ENCODE measurements at places on chromosomes 2 and 18.
A peak's percentile ranks its signal among the peaks of the same experiment; 100 is the strongest.

DNA sequence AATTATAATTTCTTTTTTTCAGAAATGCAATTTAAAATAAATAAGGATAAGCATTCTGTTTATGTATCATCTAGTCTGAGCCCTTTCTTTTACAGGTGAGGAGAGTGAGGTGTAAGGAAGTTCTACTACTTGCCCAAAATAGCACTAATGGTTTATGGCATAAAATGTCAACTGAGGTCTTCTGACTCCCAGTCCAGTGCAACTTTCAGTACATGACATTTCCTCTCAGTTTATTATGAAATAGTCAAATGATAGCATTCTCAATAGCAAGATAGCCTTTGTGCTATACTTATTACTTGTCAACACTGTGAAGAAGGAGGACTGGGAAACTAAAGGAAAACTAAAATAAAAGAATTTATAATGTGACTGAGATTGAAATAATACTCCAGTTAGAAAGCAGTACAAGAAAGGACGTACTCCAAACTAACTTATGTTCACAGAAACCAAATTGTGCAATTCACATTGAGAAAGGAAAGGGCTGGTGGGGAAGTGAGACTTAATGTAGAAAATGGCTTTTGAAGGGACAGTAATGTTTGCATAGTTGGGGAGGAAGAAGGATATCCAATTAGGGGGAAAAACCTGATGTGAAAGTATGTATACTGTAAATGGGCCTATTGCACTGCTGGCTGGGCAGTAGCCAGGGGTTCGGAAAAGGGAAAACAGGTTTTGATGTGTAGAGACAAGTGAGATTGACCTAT is 166.7 kb upstream of the ZEB2 start:
- H3K4me1 ChIP-seq = no peaks in the 10 kb centered on the region
- no peak for DNase-seq
- H3K4me3 ChIP-seq = no peak overlapping the region
- no peaks in the 10 kb centered on the region for H3K36me3 ChIP-seq

DNA sequence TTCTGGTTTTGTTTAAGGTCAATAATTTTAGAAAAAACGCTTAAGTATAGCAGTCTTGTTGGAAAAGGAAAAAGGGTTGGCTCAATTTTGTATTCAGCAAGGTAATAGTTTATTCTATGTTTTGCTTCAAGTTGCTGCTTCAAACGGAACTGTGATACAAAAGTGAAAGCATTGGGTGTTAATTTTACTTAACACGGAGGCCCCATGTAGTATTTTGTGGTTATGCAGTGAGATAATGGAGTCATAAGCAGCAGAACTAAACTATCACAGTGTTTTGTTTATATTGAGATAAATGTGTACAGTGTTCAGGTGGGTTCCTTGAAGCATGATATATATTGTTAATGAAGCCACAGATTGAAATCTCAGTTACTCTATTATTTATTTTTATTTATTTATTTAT is 67.0 kb upstream of the LYPD6B start:
- no peaks in the 10 kb centered on the region for H3K27me3 ChIP-seq
- H3K4me1 ChIP-seq = peaks cover 13% of the 10 kb centered on the region
- H3K4me3 ChIP-seq = no peak overlapping the region
- no peak for DNase-seq
- no peak overlapping the region for H3K27ac ChIP-seq
- peaks cover 6% of the 10 kb centered on the region for H3K36me3 ChIP-seq

- H3K27me3 ChIP-seq = no peaks in the 10 kb centered on the region
- no peak overlapping the region for H3K4me3 ChIP-seq
- peaks cover 69% of the 10 kb centered on the region for H3K4me1 ChIP-seq
- DNase-seq = no peak
Measured at GRCh38 chr18:13379930-13380690, 161.6 kb downstream of the LDLRAD4 start.

GRCh38 chr2:137775529-137775928 is 188.7 kb upstream of the HNMT start:
- H3K27me3 ChIP-seq = no peaks in the 10 kb centered on the region
- H3K4me1 ChIP-seq = no peaks in the 10 kb centered on the region
- H3K4me3 ChIP-seq = no peak overlapping the region
- H3K36me3 ChIP-seq = no peaks in the 10 kb centered on the region
- no peak for DNase-seq
- no peak overlapping the region for H3K27ac ChIP-seq

DNA sequence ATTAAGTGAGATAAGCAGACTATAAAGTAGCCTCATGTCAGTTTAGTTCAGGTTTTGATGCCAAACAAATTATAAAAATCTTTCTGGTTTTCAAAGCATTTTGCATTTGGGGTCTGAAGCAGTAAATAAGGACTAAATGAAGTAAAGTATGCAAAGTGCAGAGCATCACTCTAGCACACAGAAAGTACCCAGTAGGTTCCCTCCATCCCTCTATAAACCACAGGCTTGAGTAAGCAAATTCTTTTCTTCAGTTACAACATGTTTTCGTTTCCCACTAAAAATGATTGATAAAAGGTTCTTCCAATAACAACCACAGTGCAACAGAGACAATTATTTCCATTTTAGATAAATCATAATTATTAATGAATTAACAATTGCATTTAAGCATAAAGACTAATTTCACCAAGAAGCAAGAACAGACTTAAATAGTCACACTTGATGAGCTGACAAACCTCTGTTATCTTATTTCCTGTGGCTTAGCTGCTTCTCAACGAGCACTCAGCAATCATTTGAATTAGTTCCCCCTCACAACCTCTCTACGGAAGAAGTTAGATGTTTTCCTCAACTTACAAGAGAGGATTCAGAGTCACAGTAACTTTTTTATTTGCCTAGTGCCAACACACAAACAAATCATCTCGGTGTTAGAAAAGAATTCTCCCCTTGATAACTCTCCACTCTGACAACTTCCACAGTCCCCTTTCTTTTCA is 249.8 kb downstream of the NBAS start:
- no peak for DNase-seq
- no peaks in the 10 kb centered on the region for H3K27me3 ChIP-seq
- peaks cover 52% of the 10 kb centered on the region for H3K4me1 ChIP-seq
- peaks cover 35% of the 10 kb centered on the region for H3K36me3 ChIP-seq
- H3K4me3 ChIP-seq = peak overlapping the region; percentile 47

DNA sequence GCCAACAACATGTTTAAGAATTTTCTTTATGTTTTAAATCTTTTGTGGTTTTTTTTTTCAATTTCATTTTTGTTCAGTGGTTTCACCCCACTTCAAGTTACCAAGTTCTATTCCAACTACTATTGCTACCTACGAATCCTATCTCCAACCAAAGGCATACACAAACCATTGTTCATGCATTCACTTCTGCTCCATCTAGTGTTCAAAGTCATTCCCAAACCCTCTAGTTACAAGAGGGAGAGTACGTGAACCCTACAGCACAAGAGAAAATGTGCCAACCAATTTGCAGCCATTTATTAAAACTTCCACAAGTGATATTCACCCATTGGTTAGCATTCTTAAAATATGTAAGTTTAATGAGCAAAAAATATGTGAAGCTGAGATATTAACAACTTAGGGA is 295.1 kb upstream of the KYNU start:
- no peaks in the 10 kb centered on the region for H3K4me1 ChIP-seq
- no peak overlapping the region for H3K27ac ChIP-seq
- DNase-seq = no peak
- no peaks in the 10 kb centered on the region for H3K36me3 ChIP-seq
- no peak overlapping the region for H3K4me3 ChIP-seq

- no peak overlapping the region for H3K27ac ChIP-seq
- no peaks in the 10 kb centered on the region for H3K27me3 ChIP-seq
- peaks cover 67% of the 10 kb centered on the region for H3K36me3 ChIP-seq
- no peak overlapping the region for H3K4me3 ChIP-seq
- H3K4me1 ChIP-seq = peaks cover 39% of the 10 kb centered on the region
- DNase-seq = no peak
Measured at GRCh38 chr2:69612200-69612599, 31.3 kb downstream of the AAK1 start.

GRCh38 chr2:80070587-80070986 is 234.0 kb downstream of the LRRTM1 start:
- no peaks in the 10 kb centered on the region for H3K27me3 ChIP-seq
- no peak for DNase-seq
- H3K4me3 ChIP-seq = no peak overlapping the region
- H3K4me1 ChIP-seq = no peaks in the 10 kb centered on the region

GRCh38 chr18:68024716-68025115 is 508.2 kb upstream of the DSEL start:
- H3K4me3 ChIP-seq = no peak overlapping the region
- H3K36me3 ChIP-seq = no peaks in the 10 kb centered on the region
- H3K27me3 ChIP-seq = no peaks in the 10 kb centered on the region
- no peaks in the 10 kb centered on the region for H3K4me1 ChIP-seq

DNA sequence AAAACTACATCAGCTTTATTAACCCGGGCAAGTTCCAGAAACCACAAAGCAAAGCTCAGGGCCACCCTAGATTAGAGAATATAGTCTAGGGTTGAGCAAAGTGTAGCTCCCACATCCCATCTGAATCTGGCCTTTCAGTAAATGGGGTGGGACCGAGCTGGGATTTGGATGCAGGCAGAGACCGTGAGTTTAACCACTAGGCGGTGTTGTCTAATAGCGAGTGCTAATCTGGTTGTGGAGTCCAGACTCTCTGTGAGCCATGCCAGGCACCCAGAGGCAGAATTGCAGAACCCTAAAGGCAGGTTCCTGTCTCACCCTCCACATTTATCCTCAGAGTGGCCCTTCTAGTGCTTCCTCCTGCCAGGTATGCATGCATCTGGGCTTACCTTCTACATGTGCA is 435.9 kb downstream of the TSN start:
- H3K4me1 ChIP-seq = no peaks in the 10 kb centered on the region
- H3K36me3 ChIP-seq = no peaks in the 10 kb centered on the region
- H3K4me3 ChIP-seq = no peak overlapping the region

DNA sequence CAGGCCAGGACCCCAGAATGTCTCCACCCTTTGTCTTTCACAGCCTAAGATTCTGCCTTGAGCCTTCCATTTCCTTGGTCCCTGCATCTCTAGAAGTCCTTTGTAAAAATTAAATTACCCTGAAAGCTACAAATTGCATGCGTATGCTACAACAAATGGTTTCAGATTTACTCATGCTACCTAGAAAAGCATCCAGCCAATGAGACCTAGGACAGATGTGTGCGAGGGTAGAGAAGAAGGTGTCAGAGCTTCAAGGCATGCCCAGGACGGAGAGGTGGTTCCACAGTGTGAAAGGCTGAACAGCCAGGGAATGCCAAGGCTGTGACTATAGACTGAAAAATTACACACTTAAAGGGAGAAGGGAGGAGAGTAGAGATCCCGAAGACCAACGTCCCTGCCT is 40.2 kb downstream of the CCBE1 start:
- H3K4me3 ChIP-seq = no peak overlapping the region
- no peak for DNase-seq
- H3K36me3 ChIP-seq = no peaks in the 10 kb centered on the region
- no peak overlapping the region for H3K27ac ChIP-seq
- no peaks in the 10 kb centered on the region for H3K4me1 ChIP-seq

DNA sequence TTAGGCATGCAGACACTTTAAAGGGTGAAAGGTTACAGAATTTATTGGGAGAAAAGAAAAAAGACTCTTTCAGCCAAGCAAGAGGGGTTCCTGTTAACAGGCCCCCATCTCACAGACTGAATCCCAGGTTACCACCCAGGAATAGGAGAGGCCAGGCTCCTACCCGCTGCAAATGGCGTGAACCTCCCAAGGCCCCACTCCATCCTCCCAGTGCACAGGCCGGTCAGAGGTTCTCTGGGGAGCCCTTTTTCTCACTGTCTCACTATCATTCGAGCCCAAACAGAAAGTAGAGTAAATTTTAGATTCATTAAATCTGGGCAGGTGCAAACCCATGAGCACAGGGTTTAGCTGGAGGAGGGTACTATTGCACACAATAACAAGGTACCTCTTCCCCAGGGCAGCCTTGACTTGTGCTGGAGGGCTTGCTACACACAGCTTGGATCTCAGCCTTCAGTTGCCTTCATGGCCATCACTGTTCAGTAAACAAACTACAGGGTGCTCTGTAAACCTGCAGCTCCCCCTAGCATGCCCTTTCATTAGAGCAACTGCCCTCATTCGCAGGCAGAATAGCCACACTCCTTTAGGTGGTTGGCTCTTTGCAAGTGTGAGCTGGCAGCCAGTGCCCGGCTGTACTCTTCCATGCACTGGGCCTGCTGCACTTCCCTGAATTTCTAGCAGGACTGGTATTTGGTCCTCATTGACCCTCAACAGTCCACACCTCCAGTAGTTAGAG is 7.3 kb upstream of the PLEK start:
- DNase-seq = no peak
- no peak overlapping the region for H3K27ac ChIP-seq
- H3K4me1 ChIP-seq = peaks cover 7% of the 10 kb centered on the region
- H3K4me3 ChIP-seq = no peak overlapping the region
- peaks cover 11% of the 10 kb centered on the region for H3K27me3 ChIP-seq
- no peaks in the 10 kb centered on the region for H3K36me3 ChIP-seq

- H3K4me1 ChIP-seq = no peaks in the 10 kb centered on the region
- H3K4me3 ChIP-seq = no peak overlapping the region
- peaks cover 2% of the 10 kb centered on the region for H3K27me3 ChIP-seq
Measured at GRCh38 chr2:144690771-144691170, 170.9 kb upstream of the ZEB2 start.

DNA sequence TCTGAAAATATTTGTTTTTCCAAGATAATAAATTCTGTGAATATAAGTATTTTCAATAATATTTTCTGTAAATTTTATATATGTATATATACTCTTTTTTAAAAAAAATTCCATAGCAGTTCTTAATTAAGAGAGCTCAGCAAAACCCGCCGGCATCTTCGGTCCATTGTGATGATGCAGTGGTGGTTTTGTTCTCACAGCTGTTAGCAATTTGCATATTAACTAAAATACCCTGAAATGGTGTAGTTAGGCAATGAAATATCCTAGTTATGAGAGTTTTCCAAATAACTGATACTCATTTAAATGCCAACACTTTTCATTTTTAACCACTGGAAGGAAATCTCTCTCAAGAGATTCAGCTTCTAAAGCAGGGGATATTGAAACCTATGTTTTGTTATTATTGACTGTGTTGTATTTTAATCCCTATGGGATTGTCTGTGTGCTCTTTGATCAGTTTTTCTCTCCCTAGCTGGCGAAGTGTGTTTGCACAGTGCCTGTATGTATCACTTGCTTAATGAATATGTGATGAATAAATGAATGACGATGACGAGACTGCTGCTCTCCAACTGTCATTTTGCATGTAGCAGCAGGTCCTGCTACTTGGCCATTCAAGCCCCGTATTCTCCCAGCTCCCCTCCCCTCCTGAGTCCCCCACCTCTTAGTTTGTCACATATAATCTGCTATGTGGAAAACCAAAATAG is 42.4 kb downstream of the PSMG2 start:
- no peak for DNase-seq
- H3K27me3 ChIP-seq = no peaks in the 10 kb centered on the region
- H3K4me1 ChIP-seq = peaks cover 14% of the 10 kb centered on the region
- H3K27ac ChIP-seq = no peak overlapping the region
- H3K36me3 ChIP-seq = no peaks in the 10 kb centered on the region

- no peak for DNase-seq
- no peaks in the 10 kb centered on the region for H3K4me1 ChIP-seq
- no peak overlapping the region for H3K4me3 ChIP-seq
- no peak overlapping the region for H3K27ac ChIP-seq
- H3K36me3 ChIP-seq = no peaks in the 10 kb centered on the region
Measured at GRCh38 chr2:206213514-206213845, 53.8 kb downstream of the EEF1B2 start.

All from activated CD4-positive, alpha-beta T cell treated with anti-CD3 and anti-CD28 coated beads, Interleukin-2, amount 10 ng/mL, durations not matched to agents 24 days and 14 days (primary cell).